Activated CD4-positive, alpha-beta T cell treated with anti-CD3 and anti-CD28 coated beads, Interleukin-10, Interleukin-2, amounts not matched to agents 100 ng/mL and 50 ng/mL, durations not matched to agents 16 hours and 8 hours (primary cell): ENCODE measurements at places on chromosomes 7 and 10.

- no peak for DNase-seq
These were observed 26.2 kb upstream of the INPP5A start for GRCh38 chr10:132511121-132512051.

GRCh38 chr7:135508883-135509588, 866 bp downstream of the CNOT4 start:
- DNase-seq, result peak; percentile 50

DNA sequence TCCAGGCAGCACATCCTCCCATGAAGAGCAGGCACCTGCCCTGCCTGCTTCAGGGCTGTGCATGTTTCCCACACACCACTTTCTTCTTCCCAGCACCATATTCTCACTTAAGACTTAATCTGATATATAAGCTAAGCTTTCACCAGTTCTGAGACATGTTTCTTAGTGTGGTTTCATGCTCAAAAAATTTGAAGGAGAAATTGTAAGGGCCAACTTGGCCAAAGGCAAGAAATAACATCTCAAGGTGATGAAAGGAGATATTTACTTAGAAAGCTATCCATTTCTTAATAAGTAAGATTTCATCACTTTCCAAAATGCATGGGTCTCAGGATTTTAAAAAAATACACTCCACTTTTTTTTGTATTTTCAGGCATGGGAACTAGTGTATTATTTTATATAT, 468.1 kb upstream of the AKR1E2 start:
- DNase-seq, result no peak

DNA sequence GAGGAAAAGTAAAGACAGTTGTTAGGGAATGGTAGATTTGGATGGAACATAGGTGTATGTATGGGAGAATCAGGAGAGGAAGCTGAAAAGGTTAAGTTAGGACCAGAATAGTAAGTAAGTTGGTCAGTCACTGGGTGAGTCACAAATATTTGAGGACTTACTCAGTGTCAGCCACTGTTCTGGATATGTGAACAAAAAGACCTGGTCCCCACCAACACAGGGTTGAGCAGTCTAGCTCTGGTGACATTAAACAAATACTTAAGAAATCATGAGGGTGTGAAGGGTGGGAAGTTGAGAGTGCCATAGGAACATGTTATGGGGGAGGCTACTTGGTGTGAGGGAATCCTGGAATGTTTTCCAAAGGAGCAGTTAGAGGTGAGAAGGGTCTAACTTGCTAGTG, 246.9 kb downstream of the PTEN start:
- no peak for DNase-seq

DNA sequence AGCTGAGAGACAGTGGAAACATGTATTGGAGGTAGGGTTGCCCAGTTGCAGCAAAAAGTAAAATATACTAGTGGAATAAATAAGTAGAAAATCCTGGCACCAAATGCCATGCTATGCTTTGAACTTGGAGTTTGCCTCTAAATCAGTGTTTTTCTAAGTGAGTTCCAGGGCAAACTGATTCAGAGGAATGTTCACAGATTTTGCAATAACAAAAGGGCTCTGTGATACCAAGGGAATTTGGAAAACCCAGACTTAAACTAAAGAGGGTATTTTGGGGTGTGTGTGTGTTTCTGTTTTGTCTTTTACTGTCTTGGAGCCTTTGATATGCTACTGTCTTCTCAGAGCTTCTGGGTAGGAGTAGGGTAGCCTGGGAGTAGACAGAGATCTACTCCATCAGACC, 39.9 kb downstream of the SLC26A4 start:
- DNase-seq, result no peak

GRCh38 chr10:1424648-1425047, 312.7 kb downstream of the ADARB2 start:
- no peak for DNase-seq

- DNase-seq, result no peak
These were observed 27.6 kb downstream of the DRGX start for GRCh38 chr10:49368256-49368655.

- DNase-seq, result no peak
These were observed 6.4 kb upstream of the KAZALD1 start for GRCh38 chr10:101055411-101055810.

GRCh38 chr7:4240042-4240441, 442.1 kb upstream of the FOXK1 start:
- DNase-seq, result no peak

GRCh38 chr7:94142281-94142680, 138.1 kb upstream of the BET1 start:
- no peak for DNase-seq

- DNase-seq, result no peak
These were observed 37.2 kb upstream of the HSPB1 start for GRCh38 chr7:76265299-76265698.

- DNase-seq, result no peak
These were observed 703 bp upstream of the HILPDA start for GRCh38 chr7:128454808-128455542.

- DNase-seq, result peak; percentile 50
These were observed 13.5 kb upstream of the STK17A start for GRCh38 chr7:43569424-43569823.

- DNase-seq, result no peak
These were observed 1014.1 kb downstream of the REEP3 start for GRCh38 chr10:64535131-64535867.

DNA sequence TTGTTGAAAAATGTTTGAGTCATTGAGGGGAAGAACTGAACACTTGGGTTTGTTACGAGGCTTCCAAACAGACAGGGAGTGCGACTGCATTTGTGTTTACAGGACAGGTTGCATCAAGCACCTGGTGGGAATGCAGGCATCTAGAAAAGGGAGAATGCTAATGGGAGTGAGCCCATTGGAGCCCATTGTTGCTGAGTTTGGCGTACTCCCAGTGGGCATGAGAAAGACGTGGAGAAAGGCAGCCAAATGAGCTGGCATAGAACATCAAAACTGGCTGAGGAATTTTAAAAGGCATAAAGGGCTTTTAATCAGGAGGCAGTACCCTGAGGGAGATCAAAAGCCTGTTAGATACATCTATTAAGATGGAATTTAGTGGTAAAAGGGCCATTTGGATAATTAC, 171.6 kb upstream of the NPSR1 start:
- no peak for DNase-seq

GRCh38 chr10:61870526-61870895, 31.0 kb upstream of the ARID5B start:
- DNase-seq, result no peak

DNA sequence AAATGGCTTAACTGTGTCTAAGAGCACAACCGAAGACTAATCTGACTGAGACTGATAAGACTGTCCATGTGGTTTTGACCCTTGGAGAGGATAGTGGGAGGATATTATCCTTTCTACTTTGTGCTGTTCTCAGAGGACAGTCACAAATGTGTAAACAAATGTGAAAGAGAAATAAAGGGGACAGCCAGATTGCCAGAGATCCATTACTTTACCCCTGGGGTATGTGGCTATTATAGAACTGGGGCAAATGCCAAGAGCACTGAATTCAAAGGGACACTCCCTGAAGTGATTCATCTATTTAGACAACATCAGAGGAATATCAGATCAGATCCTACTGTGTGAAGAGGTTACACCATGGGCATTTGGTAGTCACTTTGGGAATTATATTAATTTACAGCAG, 154.7 kb downstream of the RNLS start:
- DNase-seq, result no peak

DNA sequence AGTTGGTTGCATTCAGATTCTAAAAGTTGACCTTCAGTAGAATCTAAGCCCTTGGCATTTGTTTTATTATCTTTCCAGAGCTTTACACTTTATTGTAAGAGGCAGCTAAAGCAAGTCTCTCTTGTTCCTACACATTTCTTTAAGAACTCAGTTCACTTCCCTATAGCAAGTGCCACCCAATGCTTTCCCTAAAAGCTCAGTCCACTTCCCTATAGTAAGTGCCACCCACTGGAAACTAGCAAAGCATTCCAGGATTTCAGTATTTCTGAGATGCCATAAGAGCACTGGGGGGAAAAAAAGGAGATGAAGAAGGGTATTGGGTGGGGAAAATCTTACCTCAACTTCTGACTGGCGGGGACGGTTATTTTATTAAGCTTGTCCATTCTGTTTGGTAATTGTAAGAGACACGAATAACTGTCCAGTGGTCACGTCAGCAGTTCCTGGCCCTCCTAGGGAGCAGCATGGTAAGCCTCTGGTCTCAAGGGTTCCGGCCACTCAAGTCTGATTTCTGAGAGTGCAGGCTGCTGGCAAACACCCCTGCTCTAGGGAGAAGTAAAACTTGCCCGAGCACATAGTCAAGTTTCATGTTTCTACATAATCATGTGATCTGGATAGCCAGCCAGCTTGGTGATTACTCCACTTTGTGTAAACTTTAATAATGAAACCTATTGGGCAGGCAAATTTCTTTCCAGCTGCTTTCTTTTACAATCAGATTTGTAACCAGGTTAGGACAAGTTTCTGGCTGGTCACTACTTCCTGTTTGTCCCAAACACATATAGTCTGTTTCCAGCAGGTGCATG, at the start of gene BLNK:
TSS of gene BLNK (minus strand) at position 554 of the 800 bp plus-strand sequence. CDS start at position 383, 171 bp downstream.
- no peak for DNase-seq

GRCh38 chr10:9010931-9011670, 956.6 kb downstream of the GATA3 start:
- DNase-seq, result no peak

GRCh38 chr7:40498924-40499510, 364.2 kb downstream of the SUGCT start:
- DNase-seq, result no peak

- no peak for DNase-seq
These were observed 307.2 kb downstream of the PRPF18 start for GRCh38 chr10:13893926-13894325.

DNA sequence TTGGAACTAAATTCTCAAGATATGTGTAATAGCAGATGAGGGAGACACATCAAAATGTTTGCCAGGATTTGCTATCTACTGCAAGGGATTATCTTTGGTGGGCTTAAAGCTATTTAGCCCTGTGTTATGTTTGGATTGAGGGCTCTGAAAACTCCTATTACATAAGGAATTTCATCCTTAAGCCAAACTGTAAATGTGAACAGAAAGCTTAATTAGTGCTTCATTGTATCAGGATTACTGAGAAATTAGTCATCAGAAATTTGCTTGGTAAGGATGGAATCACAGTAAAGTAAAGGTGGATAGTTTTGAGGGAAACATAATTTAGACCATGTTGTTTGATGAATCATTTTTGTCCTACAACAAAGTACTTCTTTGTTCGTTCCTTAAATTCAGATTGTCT, 8.3 kb downstream of the ANKRD7 start:
- DNase-seq, result no peak

- no peak for DNase-seq
These were observed 420.2 kb upstream of the AKR1E2 start for GRCh38 chr10:4405828-4406227.
